ENCODE measurements at places on chromosomes 1 and 21. TPM values are rescaled to one million over a fixed set of nuclear protein-coding genes. Genes with fewer than 3 reads are reported as not detected.

ARHGEF16 gene
- total RNA-seq, result 10.6 TPM

EVA1C gene
- total RNA-seq, result 31.8 TPM

SDE2 gene
- total RNA-seq, result 18.4 TPM

TMEM52 gene
- 1.4 TPM for total RNA-seq

AQP10 gene
- total RNA-seq, result 0.47 TPM

AMY2A gene
- not detected for total RNA-seq

KRTAP12-4 gene
- not detected for total RNA-seq

MTMR11 gene
- total RNA-seq, result 20.4 TPM

DNA sequence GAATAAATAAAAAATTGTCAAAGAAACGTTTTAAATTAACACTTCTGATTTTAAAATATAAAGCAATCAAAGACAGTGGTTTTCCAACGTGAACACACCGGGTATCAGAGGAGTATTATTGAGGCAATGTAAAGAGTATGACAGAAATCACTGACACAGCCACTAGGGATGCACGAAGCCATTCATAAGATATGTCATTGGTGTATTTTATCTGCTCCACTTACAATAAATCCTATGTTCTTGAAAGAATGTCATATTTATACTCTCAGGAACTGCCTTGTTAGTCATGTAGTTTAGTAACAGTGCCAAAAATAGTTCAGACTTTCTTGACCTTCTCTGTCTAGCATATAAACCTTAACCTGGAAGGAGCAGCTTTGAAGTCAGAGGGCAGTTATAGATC is 835.0 kb upstream of the NCAM2 start:
- DNase-seq, result no peak

DNA sequence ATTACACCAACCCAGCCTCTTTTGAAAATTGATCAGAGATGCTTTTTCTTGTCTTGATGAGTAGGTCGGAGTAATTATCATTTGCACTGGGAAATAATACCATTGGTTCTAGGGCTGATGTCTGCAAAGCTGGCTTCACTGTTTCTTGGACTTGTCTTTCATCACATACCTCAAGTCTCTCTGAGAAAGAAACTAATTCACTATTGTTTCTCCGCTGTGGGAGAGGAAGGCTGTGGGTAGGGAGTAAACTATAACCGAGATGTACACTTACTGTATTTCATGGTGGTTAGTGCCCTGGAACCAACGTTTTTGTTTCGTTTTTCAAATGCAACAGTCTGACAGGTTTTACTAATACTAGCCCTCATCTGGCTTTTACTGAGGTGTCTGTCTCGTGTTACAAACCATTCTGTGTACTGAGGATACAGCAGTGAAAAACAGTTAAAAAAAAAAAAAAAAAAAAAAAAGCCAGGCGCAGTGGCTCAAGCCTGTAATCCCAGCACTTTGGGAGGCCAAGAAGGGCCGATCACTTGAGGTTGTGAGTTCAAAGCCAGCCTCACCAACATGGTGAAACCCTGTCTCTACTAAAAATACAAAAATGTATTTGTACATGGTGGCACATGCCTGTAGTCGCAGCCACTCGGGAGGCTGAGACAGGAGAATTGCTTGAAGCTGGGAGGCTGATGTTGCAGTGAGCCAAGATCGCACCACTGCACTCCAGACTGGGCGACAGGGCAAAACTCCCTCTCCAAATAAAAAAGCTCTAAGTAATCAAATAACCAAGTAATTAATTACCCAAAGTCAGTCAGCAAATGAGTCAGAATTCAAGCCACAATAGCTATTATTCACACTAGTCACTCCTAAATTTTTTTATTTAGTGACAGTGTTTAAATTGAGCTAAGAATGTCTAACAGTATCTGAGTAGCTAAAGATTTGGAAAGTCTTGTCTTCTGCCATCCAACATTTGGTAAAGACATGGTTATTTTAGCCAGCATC is 23.3 kb downstream of the TOMM20 start:
- DNase-seq, result no peak

DNA sequence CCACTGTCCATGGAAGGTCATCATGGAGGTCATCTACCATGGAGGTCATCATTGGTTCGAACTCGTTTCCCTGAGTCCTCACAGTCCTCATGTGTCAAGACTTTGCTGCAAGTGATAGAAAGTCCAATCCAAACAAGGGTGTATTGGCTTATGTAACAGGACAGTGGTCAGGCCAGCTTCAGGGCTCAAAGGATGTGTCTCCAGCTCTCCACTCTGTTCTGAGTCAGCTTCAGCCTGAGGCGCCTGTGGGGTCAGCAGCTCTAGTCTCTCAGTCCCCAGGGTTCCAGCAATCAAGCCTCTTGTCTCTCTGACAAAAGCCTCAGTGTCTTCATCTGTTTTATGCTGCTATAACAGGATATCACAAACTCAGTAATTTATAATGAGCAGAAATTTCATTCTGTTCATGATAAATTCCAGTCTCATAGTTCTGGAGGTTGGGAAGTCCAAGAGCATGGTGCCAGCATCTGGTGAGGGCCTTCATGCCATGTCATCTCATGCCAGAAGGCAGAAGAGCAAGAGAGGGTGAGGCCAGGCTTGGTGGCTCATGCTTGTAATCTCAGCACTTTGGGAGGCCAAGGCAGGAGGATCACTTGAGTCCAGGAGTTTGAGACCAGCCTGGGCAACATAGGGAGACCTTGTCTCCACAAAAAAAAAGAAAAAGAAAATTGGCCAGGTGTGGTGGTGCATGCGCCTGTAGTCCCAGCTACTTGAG is 19.5 kb downstream of the A3GALT2 start:
- DNase-seq, result no peak

- DNase-seq, result no peak
Measured at GRCh38 chr21:16534408-16535101, 804.8 kb downstream of the USP25 start.

- no peak for DNase-seq
Measured at GRCh38 chr1:159318784-159319551, 16.8 kb downstream of the FCER1A start.

DNA sequence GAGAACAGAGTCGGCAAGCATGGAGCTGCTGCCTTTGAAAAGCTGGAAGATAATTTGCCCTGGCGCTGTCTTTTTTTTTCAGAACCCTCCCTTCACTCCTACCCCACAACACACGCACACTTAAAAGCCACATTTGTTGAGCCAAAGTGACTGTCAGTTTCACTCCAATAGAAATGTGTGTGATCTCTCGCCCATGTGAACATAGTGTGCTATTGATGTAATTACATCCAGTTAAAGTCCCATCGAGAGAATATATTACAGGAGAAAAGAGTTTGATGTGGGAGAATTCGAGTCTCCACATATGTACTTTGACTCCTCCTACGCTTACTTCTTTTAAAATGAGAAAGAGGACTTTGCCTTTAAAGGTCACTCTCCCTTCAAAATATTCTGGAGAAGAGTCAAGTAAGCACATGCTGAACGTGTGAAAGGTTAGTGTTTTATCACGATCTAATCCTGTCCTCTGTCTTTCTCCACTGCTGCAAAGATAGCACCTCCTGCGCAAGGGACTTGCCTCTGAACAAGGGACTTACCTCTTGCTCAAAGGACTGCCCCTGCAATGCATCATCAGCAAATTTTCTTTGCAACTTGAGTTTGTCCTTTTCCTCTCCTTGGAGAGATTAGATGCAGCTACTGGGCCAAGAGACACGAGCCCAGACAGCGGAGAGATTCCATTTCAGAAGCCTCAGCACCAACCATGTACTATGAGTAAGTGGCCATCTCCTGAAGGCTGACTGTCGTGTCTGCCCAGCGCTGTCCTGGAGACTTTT is 613.9 kb downstream of the PTPRU start:
- DNase-seq, result no peak

DNA sequence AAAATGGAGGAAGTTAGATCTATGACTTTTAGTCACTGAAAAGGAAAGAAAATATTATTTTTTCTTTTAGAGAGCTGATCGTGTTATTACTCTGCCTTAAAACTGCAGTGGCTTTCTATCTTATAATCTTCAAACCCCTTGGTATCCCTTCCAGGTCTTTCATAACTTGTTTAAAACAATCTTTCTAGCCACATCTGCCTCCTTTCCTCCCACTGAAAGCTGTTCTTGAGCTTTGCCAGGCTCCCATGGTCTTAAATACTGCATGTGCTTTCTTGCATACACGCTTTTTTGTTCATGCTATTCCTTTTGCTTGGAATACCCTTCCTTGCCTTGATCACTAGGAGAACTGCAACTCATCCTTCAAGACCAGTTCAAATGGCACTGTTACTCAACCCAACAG is 65.9 kb upstream of the GADD45A start:
- no peak for DNase-seq

- DNase-seq, result no peak
Measured at GRCh38 chr1:8017495-8018197, 8.5 kb downstream of the ERRFI1 start.

- DNase-seq, result no peak
Measured at GRCh38 chr1:201260648-201261311, 22.5 kb upstream of the PKP1 start.

DNA sequence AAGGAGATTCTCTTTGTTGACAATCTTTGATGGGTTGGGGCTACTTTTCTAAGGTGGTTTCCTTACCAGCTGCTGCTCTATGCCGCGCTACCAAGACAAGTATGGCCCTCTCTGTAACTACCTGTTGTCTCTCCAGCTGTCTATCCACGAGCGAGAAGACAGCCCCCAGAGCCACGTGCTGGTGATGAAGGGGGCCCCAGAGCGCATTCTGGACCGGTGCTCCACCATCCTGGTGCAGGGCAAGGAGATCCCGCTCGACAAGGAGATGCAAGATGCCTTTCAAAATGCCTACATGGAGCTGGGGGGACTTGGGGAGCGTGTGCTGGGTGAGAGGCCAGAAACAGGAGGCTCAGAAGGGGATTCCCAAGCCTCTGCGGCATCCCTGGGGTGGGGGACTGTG is 14.4 kb downstream of the ATP1A2 start:
- no peak for DNase-seq

DNA sequence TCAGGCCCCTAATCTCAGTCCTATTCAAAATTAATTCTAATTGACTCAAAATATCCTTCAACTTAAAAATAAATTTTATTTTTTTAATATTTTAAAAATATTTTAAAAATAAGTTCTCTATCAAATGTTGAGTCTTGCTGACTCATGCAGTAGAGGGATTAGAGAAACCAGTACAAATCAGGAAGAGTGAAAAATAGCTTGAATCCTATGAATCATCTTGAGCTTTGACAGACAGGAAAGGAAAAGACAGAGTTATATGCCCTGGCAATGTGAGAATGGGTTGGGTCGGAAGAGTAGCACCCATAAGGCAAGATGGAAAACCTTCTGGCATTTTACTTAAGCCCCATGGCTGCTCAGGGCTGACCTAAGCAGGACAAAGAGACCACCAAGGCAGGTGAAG is 346.6 kb upstream of the RUNX1 start:
- no peak for DNase-seq
